SK-MEL-5 (cell line): ENCODE measurements at places on chromosomes 13 and 19. TPM values are rescaled to one million over a fixed set of nuclear protein-coding genes. Genes with fewer than 3 reads are reported as not detected.

DNA sequence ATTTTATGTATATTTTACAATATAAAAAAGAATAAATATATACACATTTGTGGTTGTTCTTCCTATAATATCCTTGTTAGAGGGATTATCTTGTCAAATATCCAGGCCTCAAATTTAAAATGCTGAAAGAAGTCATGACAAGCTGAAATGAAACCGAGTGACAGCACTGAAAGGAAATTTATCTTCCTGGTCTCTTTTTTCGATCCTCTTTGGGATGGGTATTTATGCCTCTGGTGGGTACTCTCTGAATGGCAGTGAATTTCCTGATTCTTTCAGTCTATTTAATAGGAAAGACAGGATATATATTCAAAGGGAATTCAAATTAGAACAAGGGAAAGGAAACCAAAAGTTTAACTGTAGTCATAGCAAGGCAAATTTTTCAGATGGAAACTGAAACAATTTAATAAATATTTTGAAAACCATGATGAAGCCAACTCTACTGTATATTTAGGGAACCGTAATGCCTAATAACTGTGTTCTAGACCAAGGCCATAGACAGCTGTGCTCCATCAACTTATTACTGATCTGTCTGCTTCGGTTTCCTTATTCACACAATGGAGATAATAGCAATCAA lies 97.9 kb downstream of the DLEU7 start:
- peak; percentile 23 for DNase-seq

The IL4I1 gene
- total RNA-seq = 0.13 TPM in 1 of 2 replicates, not detected in the other

DNA sequence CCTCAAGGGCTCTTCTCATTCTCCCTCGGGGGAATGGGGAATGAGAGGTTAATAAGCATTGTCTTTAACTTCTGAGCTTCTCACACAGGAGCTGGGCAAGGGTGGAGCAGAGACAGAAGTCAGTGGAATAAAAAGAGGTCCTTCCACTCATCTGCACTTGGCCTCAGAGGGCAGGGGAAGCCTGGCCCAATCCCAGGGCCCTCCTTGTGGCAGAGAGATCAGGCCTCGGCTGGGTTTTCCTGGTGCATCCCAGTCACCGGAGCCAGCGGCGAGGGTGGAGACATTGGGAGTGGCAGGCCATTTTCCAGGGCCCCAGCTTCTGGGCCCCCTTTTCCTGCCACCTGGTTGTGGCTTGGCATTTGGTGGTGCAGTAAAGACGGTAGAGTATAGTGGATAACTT lies 10.6 kb downstream of the CALM3 start:
- DNase-seq = no peak

DNA sequence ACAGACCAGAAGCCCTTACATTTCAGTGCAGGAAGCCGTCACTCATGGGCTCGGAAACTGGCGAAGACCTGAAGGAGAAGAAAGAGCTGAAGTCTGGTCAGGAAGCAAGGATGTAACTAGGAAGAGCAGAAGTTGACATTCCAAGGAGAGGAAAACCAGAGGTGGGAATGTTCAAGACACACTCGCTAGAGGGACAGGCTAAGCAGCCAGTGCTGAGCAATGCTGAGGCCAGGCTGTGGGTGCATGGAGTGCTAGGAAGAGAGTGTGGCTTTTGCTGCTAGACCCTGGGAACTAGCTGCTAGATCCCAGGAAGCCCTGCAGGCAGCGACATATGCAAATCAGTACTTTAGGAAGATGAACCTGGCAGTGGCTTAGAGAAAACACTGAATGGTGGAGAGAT lies 12.1 kb upstream of the URAD start:
- DNase-seq = no peak

GRCh38 chr19:39144290-39145071 lies 18.9 kb downstream of the PAK4 start:
- DNase-seq = no peak

- DNase-seq = peak; percentile 50
Measured at GRCh38 chr13:54989418-54989817, 1960.8 kb downstream of the OLFM4 start.

The SGTA gene
- 35.1 and 44.2 TPM in 2 replicates for total RNA-seq

DNA sequence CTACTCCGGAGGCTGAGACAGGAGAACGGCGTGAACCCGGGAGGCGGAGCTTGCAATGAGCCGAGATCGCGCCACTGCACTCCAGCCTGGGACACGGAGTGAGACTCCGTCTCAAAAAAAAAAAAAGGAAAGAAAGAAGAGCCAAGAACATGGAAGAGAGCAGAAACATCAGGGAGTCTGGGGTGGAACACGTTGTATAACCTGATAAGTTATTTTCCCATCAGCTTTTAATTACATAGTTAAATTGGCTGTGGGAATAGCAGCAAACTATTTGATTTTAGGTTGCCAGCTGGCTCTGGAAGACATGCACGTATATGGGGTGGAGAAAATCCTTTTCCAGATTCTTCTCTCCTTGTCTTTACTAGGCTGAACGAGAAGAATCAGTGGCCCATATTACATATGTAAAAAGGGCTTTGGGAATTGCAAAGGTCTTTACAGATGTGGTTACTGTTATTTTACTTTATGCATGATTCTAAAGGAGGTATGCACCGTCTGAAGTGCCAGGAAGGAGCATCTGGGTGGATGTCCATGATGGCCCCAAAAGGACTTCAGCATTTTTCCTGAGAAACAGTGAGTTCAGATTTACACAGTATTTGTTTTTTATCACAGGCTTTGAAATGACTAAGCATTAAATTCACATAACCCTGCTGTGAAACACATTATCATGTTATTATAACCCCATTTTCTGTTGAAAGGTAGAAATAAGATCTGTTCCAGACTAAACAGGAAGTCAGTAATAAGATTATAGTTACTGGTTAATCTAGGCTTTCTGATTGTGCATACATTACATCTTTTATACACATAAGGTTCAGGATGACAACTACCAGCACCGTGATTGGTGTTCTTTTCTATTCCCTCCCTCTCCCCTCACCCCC lies 4.6 kb upstream of the NAA16 start:
- no peak for DNase-seq

The CEACAM7 gene
- not detected in 2 replicates for total RNA-seq

The MEIOSIN gene
- 0.37 and 0.45 TPM in 2 replicates for total RNA-seq

DNA sequence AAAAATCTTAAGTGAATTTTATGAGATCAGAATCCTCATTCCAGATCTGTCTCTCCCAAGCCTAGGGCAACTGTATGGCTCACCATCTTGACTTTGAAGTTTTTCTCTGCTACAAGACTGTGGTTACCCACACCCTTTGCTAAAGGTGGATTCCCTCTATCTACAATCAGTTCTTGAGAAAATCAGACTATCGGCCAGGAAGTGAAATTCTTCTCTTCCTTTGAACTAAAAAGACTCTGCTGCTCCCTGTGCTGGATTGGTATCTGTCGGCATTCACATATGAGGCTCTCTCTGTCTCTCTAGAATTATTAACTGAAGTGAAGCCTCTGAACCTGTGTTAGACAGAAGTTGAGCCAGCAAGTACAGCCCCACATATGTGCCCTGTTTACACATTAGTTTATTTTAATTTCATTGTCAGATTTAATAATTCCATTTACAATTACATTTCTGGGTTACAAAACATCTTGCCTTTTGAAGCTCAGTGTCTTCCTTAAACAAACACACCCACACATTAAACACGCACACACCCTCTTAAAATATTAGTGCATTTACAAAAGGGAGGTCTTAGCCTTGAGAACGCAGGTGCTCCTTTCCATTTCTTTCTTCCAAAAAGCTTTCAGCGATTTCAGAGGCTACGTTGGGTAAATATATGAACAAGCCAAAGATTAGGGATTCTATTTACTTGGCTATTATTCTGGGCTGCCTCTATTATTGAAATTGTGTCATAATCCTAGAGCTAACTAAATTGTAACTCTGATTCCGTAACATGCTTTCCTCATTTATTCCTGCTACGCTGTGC lies 145.7 kb downstream of the MIPEP start:
- DNase-seq = no peak

The KLK8 gene
- total RNA-seq = 0.96 TPM in 1 of 2 replicates, not detected in the other

GRCh38 chr13:98556968-98557631 lies 19.8 kb downstream of the STK24 start:
- DNase-seq = no peak

- no peak for DNase-seq
Measured at GRCh38 chr19:4278419-4279266, at the start of gene SHD. SHD (plus strand) TSS chr19:4279266; CDS start chr19:4280064, 798 bp downstream.

- DNase-seq = no peak
Measured at GRCh38 chr13:51370811-51371210, 31.3 kb downstream of the SERPINE3 start.

DNA sequence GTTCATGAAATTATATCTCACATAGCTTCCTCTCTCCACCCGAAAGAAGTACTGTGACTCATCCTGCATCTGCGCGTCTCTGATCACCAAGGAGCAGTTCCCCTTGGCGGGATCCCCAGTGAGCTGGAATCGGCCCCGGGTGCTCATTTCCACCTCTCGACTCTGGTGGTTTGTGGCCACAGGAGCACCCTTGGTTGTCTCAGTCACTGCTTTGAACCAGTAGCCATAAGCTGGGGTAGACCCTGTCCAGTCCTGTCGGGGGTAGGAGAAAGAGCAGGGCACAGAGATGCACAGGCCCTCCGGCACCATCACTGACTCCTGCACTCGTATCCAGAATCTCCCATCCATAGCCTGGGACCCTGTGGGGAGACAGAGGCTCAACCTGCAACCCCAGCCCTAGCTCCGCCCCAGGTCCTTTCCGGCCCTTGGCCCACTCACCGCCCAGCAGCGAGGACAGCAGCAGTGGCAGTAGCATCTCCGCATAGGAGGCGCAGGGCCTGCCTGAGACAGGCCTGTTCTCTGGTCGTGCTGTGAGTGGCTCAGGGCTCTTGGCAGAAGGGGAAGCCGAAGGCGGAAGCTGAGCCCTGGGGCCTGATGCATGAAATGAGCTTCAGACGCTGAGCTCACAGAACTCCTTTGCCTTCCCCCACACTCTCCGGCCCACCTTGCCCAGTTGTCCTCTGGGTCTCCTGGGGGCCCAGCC lies at the start of gene SIGLEC10:
Gene SIGLEC10, minus strand, starts transcription at position 536 of the 703 bp plus-strand sequence. Its CDS starts 61 bp downstream, at position 475.
- DNase-seq = no peak

GRCh38 chr13:24035411-24035810 lies 125.1 kb upstream of the SPATA13 start:
- DNase-seq = no peak

DNA sequence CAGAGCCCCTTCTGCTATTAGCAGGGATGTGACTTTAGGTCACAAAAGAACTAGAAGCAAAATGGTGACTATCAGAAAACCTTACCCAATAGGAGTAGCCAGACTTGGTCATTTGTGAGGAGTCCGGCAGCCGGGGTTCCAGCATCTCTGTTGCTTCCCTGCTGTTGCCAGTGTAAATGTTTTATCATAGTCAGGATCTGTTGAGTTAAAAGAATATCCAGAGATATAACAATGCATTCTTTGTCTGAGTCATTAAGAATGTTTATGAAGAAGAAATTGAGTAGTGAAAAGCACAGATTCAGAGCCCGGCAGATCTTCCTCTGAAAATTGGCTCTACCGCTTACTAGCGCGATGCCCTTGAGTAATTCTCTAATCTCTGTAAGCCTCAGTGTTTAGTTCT lies 84.2 kb downstream of the COL4A2 start:
- no peak for DNase-seq

- no peak for DNase-seq
Measured at GRCh38 chr19:1554968-1555367, 13.2 kb downstream of the MEX3D start.

The EXOC3L2 gene
- total RNA-seq = not detected in 2 replicates

The KIR2DL3 gene
- total RNA-seq = not detected in 2 replicates
